ENCODE measurements at places on chromosomes 1 and 21.

GRCh38 chr1:25039229-25039628 is 109.2 kb upstream of the RUNX3 start:
- no peak for DNase-seq

DNA sequence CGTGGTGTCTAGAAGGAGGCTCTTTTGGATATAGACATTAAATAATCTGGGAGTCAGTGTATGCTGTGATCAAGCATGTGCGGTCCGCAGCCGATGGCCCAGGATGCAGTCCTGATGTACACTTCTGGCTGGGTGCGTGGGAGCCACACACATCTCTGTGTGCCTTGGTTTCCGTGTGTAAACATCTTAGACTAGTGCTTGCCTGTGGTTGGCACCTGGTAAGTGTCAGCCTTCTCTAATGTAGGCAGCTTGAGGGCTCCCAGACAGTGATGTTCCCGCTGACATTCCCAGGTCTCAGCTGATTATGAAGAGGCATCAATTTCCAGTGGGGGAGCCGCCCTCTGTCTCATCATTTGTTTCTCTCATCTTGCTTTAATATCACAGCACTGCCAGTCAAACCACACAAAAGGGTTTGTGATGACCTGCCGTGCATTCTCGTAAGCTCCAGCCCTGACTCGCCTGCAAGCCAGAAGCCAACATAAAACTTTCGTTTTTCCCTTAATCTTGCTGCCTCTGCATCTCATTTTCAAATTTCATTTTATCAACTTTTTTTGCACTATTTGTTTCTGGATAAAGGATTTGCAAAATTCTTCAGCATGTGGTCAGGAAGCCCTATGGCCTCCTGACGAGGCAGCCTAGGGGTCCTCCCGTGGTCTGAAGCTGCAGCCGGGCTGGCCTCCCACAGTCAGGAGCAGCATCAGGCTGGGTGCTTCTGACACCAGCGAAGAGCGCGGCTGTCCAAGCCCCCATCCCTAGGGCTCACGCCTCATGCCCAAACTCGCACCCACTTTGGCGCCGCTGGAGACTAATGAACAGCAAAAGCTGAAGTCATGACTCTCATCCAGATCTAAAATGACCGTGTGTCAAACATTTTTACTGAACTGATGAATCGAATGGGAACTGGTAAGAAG is 28.1 kb downstream of the PDE9A start:
- DNase-seq, result no peak

DNA sequence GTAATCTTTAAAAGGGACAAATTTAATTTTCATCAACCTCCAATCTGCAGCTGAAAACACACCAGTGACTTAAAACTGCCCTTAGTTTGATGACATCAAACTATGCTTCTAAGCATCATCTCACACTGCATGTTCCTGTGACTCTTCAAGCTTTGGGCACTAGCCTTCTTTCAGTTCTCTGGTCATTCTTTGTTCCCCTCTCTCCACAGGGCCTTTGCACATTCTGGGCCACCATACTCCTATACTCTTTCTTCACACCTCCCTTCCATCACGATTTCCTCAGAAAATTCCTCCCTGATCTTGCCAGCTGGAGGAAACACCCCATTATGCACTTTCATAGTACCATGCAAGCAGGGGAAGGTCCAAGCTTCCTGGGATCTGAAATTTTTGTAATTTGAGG is 77.6 kb upstream of the ZNF326 start:
- DNase-seq, result no peak

- no peak for DNase-seq
Observed at GRCh38 chr1:103337779-103338178, 187.7 kb upstream of the RNPC3 start.
